ENCODE measurements at places on chromosomes 7 and 10. TPM values are rescaled to one million over a fixed set of nuclear protein-coding genes. Genes with fewer than 3 reads are reported as not detected.
A peak's percentile ranks its signal among the peaks of the same experiment; 100 is the strongest.

DNA sequence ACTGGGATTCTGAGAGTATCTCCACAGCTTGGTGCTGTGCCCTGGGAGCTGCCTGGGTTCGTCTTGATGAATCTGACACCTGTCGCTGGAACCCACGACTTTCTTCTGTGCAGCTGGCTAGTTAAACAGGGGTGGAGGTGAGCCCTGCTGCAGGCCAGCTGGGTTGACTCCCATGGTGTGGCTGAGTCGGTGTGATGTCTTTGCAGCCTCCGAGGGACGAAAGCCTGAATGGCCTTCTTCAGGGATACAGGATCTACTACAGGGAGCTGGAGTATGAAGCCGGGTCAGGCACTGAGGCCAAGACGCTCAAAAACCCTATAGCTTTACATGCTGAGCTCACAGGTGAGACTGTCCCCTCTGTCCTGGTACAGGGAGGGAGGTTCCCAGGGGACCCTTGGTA is 508.1 kb upstream of the FOXK1 start:
- no peak for DNase-seq

- DNase-seq, result no peak
Measured at GRCh38 chr7:26843705-26844104, 20.7 kb downstream of the SKAP2 start.

DNA sequence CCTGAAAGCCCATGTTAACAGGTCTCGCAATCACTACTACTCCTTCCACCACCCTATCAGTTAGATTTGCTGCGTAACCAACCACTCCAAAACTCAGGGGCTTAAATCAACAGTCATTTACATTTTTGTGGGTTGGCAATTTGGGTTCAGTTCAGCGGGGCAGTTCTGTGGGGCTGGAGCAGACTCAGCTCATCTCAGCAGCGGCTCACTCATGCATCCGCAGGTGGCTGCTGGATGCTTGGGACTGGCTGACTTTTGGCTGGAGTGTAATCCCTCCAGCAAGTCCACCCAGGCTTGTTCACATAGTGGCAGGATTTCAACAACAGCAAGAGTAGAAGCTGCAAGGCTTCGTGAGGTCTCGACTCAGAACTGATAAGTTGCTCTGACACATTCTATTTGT is 79.2 kb downstream of the NEUROD6 start:
- DNase-seq, result no peak

- no peak for DNase-seq
Measured at GRCh38 chr7:71661671-71662224, 529.8 kb downstream of the GALNT17 start.

DNA sequence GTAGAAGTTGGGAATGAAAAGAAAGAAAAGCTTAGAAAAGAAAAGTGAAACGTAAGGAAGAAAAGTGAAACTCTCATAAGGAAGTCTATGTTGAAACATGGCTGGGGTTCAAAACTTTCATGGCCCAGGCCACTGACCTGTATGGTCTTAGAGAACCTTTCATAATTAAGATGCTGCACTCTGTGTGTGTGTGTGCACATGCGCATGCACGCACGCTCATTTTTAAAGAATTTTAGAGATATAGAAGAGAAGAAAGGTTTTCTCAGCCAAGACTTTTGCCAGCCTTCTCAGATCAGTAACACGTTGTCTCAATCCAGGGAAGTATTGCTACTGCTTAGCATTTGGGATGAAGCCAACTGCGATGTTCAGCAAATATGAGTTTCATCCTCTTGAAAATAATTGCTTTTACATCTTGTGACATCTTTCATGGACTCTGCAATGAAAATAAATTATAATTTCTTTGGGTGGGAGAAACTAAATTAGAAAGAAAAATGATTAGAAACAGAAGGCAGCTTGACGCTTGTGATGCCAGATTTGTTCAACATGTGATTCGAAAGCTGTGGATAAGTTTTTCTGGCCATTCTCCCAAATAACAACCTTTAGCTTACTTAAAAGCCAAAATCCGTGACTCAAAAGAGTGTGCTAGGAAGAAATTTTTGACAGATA is 16.2 kb upstream of the SLC26A4 start:
- DNase-seq, result no peak

GRCh38 chr10:85661123-85661522 is 705.5 kb downstream of the GRID1 start:
- no peak for DNase-seq

- no peak for DNase-seq
Measured at GRCh38 chr10:130221456-130222375, 85.5 kb downstream of the GLRX3 start.

DNA sequence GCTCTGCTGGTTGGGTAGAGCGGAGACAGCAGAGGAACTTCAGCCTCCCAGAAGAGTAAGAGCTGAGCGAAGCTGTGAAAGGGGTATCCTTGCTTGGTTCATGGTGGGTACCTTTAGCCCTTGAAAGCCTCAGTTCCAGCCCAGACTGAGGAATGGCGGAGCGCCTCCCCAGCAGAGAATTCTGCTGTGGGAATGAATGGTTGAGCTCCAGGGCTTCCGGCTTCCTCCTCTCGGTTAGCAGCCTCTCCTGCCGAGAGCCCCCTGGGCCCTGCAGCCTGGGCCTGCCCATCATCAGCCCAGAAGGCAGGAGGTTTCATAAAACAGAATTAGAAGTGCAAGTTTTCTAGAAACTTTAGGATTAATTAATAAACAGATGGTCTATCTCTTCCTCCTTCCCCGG is 79.9 kb upstream of the ANLN start:
- no peak for DNase-seq

DNA sequence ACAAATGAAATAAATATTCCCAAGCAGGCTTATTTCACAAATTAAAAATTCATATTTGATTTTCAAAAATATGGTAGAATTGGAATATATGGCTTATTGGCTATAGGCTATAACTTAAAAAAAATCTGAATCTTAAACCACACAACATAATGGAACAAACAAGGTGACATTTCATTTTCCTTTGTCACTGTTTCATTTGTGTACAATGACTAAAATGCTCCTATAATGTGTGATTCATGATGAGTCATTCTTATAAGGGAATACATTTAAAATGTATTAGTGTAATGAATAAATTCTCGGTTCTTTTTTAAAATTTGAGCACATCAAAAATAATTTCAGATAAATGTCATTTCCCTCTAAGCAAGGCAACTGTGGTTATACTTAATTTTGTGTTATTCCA is 148.0 kb upstream of the ANK3 start:
- peak; percentile 45 for DNase-seq

Gene PLXDC2
- 21.8 TPM for total RNA-seq

Gene NACAD
- total RNA-seq, result 5.9 TPM

Gene PCBD1
- 95.6 TPM for total RNA-seq

Gene PPP1R3A
- total RNA-seq, result not detected

Gene LRRC18
- total RNA-seq, result not detected

Gene KCNIP2
- 2.8 TPM for total RNA-seq

Gene SAMD8
- 13.0 TPM for total RNA-seq

Gene DRGX
- total RNA-seq, result not detected

Gene TBX20
- 0.96 TPM for total RNA-seq

Gene AKR1D1
- not detected for total RNA-seq

Data from A172 (cell line).